Stimulated activated CD4-positive, alpha-beta T cell treated with anti-CD3 and anti-CD28 coated beads, Interleukin-1b, Interleukin-23, amount 100 ng/mL, for 4 hours (primary cell): ENCODE measurements at places on chromosomes 3 and 15.

DNA sequence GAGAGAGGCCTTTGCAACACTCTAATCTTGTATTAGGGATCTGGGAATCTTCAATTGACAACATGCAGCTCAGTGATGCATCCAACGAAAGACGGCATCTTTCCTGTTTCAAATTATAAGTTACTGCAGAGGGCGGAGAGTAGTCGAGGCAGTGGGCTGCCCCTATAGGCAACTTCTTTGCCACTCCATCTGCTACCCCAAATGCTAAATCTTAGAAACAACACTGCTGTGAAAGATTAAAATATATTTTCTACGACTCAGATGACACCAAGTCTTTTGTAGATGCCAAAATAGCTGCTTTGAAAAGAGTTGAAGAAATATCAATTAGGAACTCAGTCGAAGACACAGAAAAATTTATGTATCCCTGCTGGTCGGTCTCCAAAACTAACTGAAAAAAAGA, 161.0 kb upstream of the FEZF2 start:
- no peak for DNase-seq

DNA sequence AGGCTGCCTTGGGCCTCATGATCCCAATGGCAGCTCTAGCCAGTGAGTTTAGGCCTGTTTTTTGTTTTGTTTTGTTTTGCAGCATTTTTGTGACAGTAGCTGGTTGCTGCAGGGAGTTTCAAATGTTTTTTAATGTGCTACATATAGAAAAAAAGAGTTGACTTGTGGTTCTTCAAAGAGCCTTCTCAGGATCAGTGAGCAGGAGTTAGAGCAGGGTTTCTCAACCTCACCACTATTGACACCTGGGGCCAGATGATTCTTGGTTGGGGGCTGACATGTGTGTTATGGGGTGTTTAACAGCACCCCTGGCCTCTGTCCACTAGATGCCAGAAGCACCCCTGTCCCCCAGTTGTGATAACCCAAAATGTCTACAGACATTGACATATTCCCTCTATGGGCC, 17.9 kb downstream of the APH1B start:
- DNase-seq, result no peak

DNA sequence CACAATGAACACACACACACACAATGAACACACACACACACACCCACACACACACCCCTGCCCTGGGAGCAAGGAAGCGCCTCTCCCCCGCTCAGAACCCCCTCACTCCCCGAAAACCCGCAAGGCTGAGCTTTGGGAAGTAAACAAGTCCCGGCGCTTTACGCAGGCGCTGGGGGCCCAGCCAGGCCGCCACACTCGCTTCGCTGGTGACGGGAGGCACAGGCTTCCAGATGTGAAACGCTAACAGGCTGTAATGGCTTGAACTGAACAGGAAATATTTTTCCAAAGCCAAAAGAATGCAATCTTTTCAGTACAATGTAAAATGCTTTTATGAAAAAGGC, 122.7 kb upstream of the IGF1R start:
- DNase-seq, result no peak

GRCh38 chr3:125652349-125652748, 57.1 kb upstream of the OSBPL11 start:
- DNase-seq, result no peak

- no peak for DNase-seq
Observed at GRCh38 chr3:114582929-114583328, 289.1 kb downstream of the TIGIT start.

DNA sequence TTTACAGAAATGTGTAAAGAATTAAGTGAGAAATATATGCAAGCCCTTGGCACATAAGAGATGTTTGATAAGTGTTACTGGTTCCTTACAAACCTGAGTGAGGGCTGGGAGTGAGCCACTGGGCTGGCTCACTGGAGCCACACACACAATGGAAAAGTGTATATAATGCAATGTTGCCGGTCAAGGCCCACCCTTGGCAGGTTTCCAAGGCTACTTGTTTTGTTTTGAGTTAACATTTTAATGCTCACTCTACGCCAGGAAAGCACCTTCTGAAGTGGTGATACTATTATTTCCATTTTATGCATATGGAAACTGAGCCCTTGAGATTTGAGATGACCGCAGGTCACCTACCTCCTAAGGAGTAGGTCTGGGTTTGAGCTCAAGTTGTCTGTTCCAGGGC, 71.8 kb upstream of the FHIT start:
- DNase-seq, result no peak

GRCh38 chr3:47193871-47194859, 30.3 kb upstream of the SETD2 start:
- DNase-seq, result no peak

GRCh38 chr3:24496529-24497482, 2.2 kb upstream of the THRB start:
- no peak for DNase-seq

DNA sequence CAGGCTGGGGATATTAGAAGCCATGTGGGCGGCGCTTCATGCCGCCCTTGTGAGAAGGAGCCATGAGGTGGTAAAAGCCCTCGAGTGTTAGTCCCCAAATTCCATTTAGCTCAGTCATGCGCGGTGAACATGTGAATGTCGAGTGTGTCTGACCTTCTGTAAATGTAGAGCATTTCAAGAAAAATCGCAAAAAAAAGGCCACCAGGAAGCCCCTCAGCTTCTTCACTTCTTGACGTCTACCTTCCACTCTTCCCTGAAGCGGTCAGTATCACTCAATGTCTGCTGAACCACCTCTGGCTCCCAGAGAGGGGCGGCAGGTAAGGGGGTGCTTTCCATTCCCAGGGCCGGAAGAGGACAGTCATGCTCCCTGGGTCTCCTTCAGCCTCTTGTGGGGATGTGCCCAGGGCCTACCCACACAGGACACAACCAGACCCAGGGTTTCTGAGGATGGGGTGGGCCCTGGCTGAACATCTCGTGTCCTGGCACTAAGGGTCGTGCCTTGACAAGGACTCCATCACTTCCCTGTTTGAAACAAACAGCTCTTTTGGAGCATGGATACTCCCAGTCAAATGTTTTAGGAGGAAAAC, 274.9 kb downstream of the FAM43A start:
- no peak for DNase-seq

GRCh38 chr3:39052583-39052982, 767 bp downstream of the WDR48 start:
- DNase-seq, result no peak

- DNase-seq, result no peak
Observed at GRCh38 chr15:78051596-78051995, 25.9 kb downstream of the TBC1D2B start.

- no peak for DNase-seq
Observed at GRCh38 chr3:43765521-43765971, 74.8 kb downstream of the ABHD5 start.
